ENCODE measurements at places on chromosomes 5 and 9.

GRCh38 chr5:66515209-66515608 lies 81.0 kb upstream of the MAST4 start:
- DNase-seq, result no peak

GRCh38 chr5:33720176-33720575 lies 171.6 kb downstream of the ADAMTS12 start:
- no peak for DNase-seq

GRCh38 chr5:100779669-100780375 lies 123.3 kb downstream of the ST8SIA4 start:
- DNase-seq, result no peak

GRCh38 chr5:143435210-143435657 lies 31.7 kb upstream of the NR3C1 start:
- DNase-seq, result peak; percentile 58

DNA sequence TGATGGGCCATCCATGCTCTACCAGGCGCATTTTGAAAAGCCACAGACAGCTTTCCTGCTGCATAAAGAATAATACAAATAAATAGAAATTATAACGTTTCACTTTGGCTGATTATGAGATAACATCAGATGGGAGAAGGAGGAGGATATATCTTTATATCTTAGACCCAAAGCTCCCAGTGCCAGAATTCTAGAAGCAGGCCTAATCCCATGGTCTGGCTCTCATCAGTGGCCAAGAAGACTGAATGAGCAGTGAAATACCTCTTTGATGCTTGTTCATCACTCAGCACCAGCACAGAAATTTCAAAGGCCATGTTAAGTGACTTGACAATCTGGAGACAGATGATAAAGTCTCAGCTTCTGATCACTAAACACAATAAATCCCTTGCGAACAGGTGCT lies 107.6 kb downstream of the PPP2R2B start:
- no peak for DNase-seq

DNA sequence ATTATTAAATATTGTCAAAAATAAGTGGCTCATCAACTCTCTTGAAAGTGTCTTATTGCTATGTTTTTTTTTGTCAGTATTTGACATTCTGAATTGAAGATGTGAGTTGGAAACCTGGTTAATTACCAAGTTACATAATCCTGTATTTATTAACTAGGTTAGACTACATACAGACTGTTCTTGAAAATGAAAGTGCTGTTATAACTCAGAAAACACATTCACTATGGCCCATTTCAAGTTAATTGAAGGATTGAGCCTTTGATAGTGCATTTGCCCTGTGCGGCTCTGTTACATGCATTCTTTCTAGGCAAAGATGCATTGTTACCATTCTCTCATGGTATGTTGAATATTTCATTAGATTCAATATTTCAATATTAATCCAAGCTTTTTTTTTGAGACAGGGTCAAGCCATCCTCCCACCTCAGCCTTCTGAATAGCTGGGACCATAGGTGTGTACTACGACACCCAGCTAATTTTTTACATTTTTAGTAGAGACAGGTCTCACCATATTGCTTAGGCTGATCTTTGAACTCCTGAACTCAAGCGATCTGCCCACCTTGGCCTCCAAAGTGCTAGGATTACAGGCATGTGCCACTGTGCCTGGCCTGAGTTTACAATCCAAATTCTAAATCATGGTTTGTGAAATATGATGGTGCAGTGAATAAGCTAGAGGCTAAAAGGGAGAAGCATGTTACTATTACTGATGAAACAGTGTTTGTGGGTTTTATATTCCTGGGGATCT lies 10.0 kb downstream of the CTNNA1 start:
- no peak for DNase-seq

DNA sequence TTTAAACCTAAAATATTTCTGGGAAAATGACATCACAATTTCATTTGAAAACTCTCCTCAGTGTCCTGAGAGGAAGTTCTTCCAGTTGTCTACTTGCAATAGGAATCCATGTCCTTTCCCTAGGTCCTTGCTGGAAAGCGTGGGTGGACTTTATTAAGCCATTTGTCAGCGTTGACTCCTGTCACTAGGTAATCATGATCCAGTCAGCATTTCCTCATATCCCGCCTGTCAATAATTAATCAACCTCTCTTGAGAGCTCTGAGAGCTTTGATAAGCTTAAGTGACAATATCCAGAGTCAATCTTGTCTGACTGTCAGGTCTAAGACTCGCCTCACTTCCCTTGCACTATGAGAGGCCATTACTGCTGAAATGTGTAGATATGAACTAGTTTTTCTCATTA lies 107.2 kb upstream of the SLIT3 start:
- peak; percentile 92 for DNase-seq

GRCh38 chr5:61416010-61416409 lies 84.0 kb downstream of the ZSWIM6 start:
- peak; percentile 72 for DNase-seq

GRCh38 chr5:88792144-88792840 lies 90.7 kb downstream of the MEF2C start:
- peak; percentile 92 for DNase-seq

- DNase-seq, result peak; percentile 23
Observed at GRCh38 chr5:33035851-33036527, 324.9 kb downstream of the NPR3 start.

- DNase-seq, result peak; percentile 96
Observed at GRCh38 chr5:141508798-141509611, 20.1 kb downstream of the PCDHGC5 start.

DNA sequence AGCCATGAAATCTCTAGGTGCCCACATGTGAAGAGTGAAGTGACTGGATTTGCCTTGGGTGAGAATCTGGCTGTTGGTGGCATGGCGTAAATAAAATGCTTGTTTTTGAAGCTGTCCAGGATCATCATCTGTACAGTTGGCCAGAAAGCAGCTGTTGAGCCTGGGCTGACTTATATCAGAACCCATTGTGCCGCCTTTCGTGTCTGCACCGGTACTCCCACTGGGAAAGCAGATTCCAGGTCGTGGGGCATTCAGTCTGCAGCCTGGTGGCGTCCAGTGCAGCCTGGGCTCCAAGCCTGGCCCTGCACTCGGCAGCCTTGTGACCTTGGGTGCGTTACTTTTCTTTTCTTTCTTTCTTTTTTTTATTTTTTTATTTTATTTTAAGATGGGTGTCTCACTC lies 27.8 kb downstream of the PRRC2B start:
- DNase-seq, result no peak

DNA sequence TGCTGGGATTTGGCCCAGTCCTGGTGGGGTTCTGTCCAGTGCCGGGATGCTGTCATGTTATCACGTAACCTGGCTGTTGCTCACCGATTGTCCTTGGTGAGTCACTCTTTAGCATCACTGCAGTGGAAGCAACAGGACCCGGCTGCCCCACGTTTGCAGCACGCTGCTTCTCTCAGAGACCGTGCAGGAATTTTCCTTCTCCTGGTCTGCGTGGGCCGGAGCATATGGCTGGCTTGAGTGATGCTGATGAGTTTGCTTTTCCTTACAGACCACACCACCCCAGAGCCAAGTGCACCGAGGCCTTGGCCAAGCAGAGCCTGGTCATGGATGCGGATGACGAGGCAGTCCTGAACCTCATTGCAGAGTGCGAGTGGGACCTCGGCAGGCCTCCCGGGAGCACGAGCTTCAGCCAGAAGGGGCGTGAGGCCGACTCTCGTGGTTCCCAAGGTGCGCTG lies 21.4 kb downstream of the CEP72 start:
- no peak for DNase-seq

DNA sequence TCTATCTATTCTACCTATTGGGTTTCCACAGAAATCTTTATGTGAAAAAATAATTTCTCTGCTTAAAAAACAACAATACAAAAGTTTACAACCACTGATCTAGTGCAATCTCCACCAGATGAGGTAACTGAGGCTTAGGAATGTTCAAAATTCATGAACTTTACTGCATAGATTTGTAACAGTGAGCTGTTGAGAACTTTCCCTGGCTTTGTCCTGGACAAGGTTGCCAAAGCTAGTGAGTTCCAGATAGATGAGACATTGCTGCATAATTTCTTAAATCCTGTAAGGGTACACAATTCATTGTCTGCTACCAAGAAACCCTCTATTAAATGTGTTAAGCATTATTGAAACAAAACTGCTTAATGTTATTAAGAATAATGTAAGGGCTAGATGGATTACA lies 102.7 kb downstream of the OSMR start:
- DNase-seq, result no peak

DNA sequence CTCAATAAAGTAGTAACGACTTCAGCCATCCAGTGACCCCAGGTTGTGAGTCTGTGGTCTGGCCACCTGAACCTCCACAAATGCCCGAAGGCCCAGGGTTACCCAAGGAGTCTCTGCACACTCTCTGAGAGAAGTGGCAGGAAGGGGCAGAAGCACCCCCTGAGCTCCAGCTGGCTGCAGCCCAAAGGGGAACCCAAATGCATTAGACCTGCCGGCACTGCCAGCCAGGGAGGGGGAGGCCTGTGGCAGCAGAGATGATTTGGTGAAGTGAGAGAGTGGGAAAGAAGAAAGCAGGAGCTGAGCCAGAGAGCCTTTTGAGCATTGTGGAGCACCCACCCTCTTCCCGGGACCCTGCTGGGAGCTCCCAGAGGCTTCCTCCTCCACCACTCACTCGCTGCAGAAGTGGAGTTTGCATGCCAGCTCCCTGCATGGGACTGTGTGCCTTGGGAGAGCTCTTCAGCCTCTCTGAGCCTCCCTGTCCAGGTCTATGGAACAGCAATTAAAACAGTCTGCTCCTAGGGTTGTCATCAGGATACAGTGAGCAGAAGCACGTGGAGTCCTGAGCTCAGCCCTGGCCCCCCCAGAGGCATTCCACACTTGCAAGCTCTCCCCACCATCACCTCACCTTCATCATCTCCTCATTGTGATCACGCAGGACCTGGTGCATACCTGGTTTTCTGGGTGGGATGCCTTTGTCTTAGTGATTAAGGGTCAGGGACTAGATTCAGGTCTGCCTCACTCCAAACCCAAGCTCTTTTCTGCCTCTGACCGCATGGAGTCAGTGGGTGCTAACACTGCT lies 13.8 kb upstream of the ANGPTL2 start:
- DNase-seq, result no peak

DNA sequence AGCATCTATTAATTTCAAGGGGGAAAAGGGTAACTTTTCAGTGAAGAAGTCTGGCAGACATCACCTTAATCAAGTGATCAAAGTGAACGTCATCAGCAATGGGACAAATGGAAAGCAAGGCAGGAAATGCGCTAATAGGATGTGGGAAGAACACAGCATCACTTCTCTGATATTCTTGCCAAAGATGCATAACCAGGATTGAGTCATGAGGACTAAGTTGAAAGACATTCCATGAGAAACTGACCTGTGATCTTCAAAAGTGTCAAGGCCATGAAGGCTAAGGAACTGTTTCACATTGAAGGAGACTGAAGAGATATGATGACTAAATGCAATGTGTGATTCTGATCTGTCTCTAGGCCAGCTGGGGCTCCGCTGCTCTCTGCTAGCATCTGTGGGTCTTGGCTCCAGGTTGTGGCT lies 92.9 kb downstream of the NDFIP1 start:
- peak; percentile 94 for DNase-seq

GRCh38 chr5:58818465-58818864 lies 235.6 kb downstream of the RAB3C start:
- no peak for DNase-seq

- peak; percentile 81 for DNase-seq
Observed at GRCh38 chr9:131590907-131591844, 45.9 kb downstream of the PRRT1B start.

- DNase-seq, result no peak
Observed at GRCh38 chr5:18533137-18533536, 898.9 kb downstream of the TAF11L14 start.

DNA sequence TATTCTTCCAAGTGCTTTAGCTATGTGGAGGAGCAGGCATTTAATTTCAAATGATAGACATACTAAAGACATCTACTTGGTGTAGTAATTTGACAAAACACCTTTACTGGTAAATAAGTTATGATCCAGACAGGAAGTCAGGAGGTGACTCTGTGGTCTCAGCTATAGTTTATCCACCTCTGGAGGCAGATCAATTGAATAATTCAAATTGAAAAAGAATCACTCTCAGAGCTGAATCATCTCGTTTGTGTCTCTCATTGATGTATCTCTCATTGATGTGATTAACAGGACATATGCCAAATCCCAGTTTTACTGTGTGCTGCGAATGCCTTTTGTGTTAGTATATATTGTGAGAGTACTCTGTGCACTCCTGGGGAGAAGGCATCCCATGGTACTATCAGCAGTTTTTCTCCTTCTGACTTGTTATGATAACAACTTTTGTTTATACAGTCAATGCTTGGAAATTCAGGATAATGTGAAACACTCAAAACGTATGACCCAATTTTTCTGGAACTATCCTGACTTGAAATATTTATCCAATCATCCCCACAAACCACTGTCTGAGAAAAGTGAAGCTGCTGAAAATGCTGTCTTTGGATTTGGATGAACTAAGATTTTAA lies 48.5 kb upstream of the DAB2 start:
- DNase-seq, result no peak

- peak; percentile 65 for DNase-seq
Observed at GRCh38 chr9:135504262-135505243, 4.1 kb downstream of the MRPS2 start.

DNA sequence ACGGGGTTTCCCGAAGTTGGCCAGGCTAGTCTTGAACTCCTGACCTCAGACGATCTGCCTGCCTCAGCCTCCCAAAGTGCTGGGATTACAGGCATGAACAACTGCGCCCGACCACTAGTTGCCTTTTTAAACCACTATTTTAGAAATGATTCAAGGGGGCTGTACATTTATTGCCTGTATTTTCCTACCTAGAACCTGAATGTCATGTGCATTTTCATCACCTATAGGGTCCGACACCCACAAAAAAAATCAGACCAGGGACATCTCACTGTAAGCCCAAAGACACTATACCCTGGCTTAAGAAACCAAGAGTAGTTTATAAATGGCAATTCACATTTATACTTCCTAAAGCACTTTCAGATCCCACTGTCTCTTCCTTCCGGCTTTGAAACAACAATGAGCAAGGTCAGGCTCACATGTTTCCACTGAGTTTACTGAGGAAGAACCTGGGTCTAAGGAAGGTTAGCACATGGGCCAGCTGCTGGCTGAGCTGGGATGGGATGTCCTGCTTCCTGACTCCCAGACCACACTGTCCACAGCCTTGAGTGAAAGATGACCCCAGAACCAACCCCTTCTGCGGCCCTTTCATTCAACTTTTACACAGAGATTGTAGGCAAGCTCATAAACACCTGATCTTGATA lies 87.3 kb downstream of the SERINC5 start:
- DNase-seq, result no peak

DNA sequence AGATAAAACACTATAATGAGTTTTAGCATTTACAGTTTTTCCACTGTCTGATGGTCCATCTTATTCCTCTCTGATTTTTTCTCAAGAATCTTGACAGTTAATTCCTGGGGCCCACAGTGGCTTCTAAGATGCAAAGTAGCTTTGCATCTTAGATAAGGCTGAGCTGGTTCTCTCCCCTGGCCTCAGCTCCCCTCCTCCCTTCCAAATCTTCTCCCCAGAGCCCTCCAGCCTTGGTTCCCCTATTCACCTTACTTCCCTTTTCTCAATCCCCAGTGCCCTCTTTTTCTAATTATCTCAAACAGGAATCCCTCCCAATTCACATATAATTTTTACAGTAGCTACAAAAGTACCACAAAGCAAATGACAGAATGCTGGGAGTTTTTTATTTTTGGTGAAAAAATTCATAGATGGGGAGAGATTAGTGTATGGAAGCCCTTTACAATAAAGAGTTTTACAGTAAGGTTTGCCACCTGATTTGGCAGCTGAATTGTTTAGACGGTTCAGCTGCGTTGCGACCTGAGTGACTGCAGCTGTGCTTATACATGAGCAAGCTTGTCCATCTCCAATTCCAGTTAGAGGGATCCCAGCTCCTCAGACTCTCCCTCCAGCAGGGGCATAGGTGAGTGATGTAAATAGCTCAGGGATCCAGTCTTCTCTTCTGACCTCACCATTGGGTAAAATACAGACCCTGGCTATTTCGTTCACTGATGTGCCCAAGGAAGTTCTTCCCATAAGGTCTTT lies 51.4 kb upstream of the CKMT2 start:
- DNase-seq, result no peak

GRCh38 chr5:6943197-6944112 lies 230.2 kb downstream of the TENT4A start:
- peak; percentile 23 for DNase-seq
